ENCODE measurements at places on chromosomes 3 and 15.

DNA sequence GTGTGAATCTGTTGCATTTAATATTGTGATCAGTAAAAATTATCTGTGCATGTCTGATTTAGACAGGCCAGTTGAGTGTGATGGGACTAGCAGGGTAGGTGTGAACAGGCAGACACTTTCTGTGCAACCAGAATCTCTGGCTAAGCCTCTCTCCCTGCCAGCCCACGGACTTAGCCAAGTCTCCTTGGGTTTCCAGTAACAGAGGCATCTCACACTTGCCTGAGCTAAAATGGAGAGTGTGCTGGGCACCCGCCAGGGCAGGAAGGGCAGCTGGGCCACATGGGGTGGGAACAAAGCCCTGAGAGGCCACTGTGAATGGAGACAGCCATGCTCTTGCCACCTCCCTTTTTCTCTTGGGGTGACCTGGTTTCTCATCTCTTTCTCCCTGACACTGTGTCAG is 12.5 kb upstream of the RPS27L start:
- no peak for DNase-seq

DNA sequence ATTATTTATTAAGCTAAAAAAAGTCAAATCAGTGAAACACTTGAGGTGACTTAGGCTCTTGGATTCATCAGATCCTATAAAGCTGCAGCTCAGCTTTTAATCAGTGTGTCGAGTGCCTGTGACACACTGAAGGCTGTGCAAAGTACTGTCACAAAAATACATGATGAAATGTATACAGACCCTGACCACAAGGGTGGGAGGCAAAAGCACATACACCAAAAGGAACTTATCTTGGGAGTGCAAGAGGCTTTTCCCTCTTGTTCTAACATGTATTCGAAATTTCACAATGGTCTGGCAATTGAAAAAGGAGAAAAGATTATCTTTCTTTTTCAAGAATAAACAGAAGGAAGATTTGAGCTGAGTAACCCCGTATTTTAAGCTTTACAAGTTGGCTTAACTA is 35.9 kb downstream of the VGLL4 start:
- no peak for DNase-seq

- no peak for DNase-seq
These were observed 9.7 kb upstream of the NCKIPSD start for GRCh38 chr3:48695393-48695753.

GRCh38 chr15:68278595-68279405 is 1.3 kb downstream of the FEM1B start:
- no peak for DNase-seq

GRCh38 chr3:30602946-30603345 is 3.5 kb upstream of the TGFBR2 start:
- DNase-seq, result no peak

DNA sequence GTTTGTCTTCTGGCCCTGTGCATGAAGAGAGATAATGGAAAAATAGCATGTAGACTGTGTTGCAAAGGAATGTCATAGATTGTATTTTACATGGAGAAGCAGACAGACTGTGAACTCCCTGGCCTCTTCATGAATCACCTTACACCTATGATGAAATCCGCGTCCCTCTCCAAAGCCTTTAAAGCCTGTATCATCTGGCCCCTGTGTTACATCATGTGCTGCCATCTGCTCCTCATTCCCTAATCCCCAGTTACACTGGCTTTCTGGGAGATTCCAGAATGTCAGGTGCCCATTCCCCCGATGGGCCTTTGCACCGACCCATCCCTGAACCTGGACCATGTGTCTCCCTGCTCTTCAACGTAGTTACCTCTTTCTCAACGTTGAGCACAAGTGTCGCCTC is 190.8 kb downstream of the ADAMTSL3 start:
- no peak for DNase-seq

GRCh38 chr3:11084677-11085076 is 69.6 kb upstream of the HRH1 start:
- no peak for DNase-seq

- DNase-seq, result no peak
These were observed 11.5 kb downstream of the SETMAR start for GRCh38 chr3:4314688-4315087.

- DNase-seq, result no peak
These were observed 161.9 kb upstream of the RGMA start for GRCh38 chr15:93250950-93251349.

- DNase-seq, result no peak
These were observed 523 bp downstream of the VILL start for GRCh38 chr3:37991109-37991508.

GRCh38 chr3:135141160-135141559 is 346.1 kb downstream of the EPHB1 start:
- no peak for DNase-seq

DNA sequence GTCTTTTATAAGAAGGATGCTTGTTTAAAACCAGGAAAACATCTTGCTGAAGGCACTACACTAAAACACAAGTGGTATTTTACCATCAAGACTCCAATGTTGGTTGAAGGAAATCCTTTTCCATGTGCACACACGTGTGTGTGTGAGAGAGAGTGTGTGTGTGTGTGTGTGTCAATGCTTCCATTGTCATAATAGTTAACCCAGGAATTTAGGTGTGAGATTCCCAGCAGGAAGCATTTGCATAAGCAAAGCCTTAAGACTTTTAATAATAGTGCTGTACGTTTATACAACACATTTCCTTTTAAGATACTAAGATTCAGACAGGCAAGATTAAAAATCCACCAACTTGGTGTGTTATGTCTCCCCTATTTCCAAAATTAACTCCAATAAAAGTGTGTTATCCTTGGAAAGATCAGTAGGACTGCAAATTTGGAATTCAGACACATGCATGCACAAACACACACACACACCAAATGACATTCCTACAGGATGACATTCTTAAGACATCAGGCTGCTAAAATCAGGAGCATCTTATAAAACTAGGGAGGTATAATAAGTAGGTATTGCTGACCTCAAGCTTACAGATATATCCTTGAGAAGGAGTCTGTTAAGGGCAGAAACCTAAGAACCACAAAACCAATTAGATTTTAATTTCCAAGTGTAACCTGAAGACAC is 18.3 kb downstream of the LMCD1 start:
- DNase-seq, result no peak

DNA sequence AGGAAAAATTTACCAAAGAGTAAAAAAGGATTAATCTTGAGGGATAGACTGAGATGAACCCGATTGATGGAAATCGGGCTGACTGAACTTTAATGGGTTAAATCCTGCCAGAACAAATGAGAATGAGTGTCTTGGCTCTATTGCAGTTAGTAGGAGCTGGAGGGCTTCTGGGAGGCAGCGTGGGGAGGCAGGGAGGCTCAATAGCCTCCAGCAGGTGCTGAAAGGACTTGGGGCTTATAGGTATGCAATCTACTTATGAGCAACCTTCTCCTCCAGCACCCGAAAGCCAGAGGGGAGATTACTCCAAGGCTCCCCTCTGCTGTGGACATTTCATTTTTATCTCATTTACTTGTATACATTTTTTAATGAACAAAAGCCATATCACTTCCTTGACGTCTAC is 1.0 kb upstream of the CRYBG3 start:
- no peak for DNase-seq

DNA sequence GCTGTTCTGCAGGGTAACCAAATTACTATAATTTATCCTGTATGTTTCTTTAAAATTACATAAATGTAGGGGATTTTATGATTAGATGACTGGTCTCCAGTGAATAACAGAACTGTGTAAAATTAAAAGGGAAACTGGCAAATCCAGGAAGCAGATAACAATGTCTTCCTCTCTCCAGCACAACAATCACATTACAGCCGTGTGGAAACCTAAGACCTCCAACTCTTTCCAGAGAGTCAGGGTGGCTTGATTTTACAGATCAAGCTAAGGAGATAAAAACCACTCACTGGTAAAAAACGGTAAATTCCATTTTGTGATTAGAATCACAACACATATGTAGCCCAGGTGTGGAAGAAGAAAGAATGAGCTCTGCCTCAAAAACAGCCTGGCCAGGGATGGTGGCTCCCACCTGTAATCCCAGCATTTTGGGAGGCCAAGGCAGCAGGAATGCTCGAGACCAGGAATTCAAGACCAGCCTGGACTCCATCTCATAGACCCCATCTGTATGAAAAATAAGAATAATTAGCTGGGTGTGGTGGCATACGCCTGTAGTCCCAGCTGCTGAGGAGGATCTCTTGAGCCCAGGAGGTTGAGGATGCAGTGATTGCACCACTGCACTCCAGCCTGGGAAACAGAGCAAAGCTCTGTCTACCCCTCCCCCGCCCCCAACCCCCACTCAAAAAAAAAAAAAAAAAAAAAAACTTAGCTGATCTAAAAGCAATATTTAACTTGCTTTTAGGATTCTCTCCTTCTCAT is 29.0 kb downstream of the IL17RD start:
- DNase-seq, result no peak

GRCh38 chr3:152638707-152639450 is 196.1 kb upstream of the P2RY1 start:
- DNase-seq, result no peak

DNA sequence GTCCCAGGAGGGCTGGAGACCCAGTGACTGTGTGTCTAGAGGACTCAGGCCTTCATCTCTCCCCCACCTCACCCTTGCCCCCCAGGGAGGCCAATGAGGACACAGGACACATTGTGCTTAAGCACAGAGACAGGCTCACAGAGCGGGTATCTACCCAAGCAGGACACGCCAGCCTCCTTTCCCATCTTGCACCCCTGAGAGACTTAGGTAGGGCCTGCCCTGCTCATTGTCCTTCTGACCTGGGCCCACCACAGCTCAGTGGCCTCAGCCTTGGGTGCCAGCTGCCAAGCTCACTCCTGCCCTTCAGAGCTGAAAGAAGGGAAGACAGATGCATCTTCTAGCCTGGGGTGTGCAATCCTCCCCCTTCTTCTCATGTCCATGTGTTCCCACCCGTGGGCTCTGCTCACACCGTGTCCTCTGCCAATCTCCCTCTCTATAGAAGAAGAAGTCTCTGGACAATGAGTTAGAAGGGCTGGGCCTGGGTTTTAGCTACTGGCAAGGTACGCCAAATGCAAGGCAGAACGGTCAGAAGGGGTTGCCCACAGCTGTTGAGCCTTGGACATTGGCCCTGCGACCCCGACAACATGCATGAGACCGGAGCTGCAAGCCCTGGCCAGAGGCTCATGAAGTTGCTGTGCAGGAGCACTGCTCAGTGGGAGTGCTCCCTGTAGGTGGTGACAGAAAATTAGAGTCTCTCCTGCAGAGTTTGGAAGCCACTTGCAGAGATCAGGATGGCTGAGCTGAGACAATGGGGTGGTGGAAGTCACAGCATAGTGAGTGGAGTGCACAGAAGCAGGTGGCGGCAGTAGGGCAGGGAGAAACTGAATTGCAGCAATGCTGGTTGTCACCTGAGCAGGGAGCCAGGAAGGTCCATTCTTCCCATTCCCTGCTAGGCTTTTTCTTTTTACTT is 32.8 kb downstream of the ACSBG1 start:
- DNase-seq, result no peak

DNA sequence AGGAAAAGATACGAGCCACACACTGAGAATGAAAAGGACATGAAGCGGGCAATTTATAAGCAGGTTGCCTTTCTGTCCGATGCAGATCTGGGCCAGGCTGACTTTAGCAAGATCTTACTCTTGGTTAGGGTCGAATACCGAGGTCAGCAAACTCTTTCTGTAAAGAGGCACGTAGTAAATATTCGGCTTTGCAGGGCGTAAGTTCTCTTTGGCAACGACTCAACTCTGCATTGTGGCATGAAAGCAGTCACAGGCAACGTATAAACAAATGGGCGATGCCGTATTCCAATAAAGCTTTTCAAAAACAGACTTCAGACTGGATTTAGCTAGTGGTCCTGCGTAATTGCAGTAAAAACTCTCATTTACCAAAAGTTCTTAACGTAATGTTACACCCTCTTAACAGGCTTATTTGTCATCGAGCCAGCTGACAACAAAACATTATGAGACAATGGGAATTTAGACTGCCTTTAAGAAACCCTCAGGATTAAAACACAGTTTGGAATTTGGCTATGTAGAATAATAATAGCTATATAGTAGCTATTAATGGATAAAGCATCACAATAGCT is 13.1 kb upstream of the RPL35A start:
- DNase-seq, result no peak

- DNase-seq, result no peak
These were observed 1.2 kb upstream of the TMEM158 start for GRCh38 chr3:45227071-45227820.

DNA sequence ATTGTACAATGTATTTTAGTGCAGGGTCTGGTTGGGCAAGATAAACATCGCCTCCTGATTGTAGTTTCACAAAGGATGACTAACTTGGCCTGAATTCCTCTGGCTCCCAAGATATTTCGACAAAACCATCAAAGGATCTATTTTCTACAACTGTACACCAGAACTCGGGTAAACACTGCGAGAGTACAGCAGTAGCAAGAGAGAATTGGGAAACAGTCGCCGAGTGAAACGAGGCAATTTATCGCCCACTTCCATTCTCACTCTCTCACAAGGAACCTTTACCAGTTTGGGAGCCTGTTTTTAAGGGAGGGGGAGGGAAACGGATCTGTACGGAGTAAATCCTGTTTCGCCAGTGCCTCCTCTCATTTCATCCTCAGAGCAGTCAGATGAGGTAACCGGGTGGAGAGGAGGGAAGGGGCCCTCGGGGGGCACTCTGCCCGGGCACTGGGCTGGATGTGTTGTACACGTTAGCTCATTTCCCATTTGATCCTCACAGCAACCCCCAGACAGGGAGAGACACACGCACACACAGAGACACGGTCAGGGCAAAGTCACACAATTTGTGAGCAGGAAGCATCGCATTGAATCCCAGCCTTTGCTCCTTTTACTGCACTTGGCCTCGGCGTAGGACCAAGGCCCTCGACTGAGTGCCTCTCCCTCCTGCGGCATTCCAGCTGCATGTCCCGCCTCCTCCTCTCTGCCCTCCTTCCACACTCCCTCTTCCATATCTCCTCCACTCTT is 120.1 kb downstream of the LIPC start:
- DNase-seq, result no peak

GRCh38 chr15:35980719-35981118 is 434.8 kb upstream of the DPH6 start:
- DNase-seq, result no peak

GRCh38 chr3:162348912-162349311 is 852.3 kb downstream of the OTOL1 start:
- no peak for DNase-seq

DNA sequence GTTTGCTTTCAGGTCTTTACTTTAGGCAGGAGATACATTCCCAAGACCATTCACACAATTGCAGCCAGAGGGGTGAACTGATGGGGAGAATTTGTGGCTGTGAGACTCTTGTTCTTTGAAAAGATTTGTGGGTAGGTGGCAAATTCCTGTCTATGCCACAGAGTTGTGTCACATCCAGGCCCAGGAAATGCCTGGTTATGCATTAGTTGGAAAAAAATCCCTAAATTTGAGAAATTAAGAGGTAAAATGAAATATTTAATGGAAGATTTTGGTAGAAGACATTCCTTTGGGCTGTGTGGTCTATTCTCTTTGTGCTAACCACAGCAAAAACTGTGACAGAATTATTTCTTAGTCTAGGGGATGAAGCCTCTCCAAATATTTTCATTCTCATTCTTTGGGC is 28.8 kb downstream of the SAMMSON start:
- no peak for DNase-seq

GRCh38 chr15:89401631-89402517 is 67.2 kb upstream of the POLG start:
- DNase-seq, result no peak

GRCh38 chr3:129890891-129891290 is 2.6 kb downstream of the TMCC1 start:
- no peak for DNase-seq

- no peak for DNase-seq
These were observed 5.2 kb upstream of the IMPG2 start for GRCh38 chr3:101325393-101326134.

GRCh38 chr15:40070166-40070557 is 31.2 kb upstream of the SRP14 start:
- DNase-seq, result no peak

All from activated CD8-positive, alpha-beta memory T cell treated with anti-CD3 and anti-CD28 coated beads for 1 hour (primary cell).